Gastroesophageal sphincter (tissue), 4 donors: ENCODE measurements at places on chromosomes 3 and 15.

DNA sequence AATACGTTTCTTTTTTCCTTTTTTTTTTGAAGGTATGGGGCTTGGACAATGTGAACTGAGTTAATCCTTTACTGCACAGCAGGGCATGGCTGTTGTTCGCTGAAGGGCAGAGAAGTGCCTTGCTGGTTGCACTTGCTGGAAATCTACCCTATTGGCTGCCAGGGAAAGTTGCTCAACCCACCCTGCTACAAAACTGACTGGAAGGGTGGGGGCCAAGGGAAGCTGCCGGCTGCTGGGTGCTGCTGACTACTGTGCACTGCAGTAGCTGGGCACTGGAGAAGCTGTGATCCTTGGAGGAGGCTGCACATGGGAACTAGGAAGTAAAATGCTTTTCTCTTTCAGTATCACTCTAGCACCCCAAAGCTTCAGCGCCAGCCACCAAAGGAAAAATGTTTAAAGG is 70.5 kb downstream of the ETV5 start:
- no peaks in the 10 kb centered on the region for H3K36me3 ChIP-seq
- no peak for ATAC-seq
- H3K4me3 ChIP-seq: no peak overlapping the region
- peaks cover 8% of the 10 kb centered on the region for H3K27me3 ChIP-seq
- no peak overlapping the region for H3K27ac ChIP-seq

DNA sequence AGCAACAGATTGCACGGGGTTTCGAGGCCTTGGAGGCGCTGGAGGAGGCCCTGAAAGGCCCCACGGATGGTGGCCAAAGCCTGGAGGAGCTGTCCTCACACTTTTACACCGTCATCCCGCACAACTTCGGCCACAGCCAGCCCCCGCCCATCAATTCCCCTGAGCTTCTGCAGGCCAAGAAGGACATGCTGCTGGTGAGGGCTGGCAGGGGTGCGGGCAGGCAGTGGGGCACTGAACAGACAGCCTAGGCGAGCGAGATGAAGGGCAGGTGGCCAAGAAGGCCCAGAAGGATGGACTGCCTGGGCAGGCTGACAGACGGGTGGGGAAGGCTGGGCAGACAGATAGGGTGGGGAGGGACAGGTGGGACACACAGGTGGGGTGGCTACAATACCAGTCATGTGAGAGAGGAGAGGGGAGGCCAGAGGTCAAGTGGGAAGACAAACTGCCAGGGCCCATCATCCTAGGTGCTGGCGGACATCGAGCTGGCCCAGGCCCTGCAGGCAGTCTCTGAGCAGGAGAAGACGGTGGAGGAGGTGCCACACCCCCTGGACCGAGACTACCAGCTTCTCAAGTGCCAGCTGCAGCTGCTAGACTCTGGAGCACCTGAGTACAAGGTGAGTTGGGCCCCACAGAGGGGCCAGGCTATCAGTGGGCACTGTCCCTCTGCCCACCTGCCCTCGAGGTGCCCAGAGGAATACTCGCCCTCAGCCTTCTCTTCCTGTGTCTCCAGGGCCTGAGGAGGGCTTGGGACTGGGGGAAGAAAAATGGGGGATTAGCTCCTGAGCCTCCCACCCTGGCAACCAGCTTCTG is 3.1 kb downstream of the PARP3 start:
- no peaks in the 10 kb centered on the region for H3K27me3 ChIP-seq
- no peak for ATAC-seq
- H3K4me3 ChIP-seq: no peak overlapping the region

GRCh38 chr15:44066211-44066827 is 128.8 kb downstream of the FRMD5 start:
- H3K4me3 ChIP-seq: no peak overlapping the region
- no peak overlapping the region for H3K27ac ChIP-seq
- H3K27me3 ChIP-seq: no peaks in the 10 kb centered on the region
- no peaks in the 10 kb centered on the region for H3K4me1 ChIP-seq

DNA sequence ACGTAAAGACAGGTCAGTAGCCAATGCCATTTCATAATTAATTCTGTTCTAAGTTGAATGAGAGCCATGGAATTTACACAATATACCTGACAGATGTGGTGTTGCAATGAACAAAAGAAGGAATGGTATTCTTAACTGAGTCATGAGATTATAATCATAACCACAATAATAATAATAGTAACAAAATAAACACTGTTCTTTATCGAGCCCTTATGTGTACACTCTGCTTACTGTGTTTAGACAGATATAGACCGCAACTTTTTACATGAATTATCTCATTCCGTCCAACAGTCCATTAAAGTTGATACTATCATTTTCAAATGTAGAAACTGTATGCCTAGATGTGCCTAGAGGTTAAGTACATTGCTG is 28.2 kb upstream of the SCAANT1 start:
- H3K36me3 ChIP-seq: no peaks in the 10 kb centered on the region
- no peak overlapping the region for H3K4me3 ChIP-seq
- no peak overlapping the region for H3K27ac ChIP-seq
- no peak for ATAC-seq
- no peaks in the 10 kb centered on the region for H3K27me3 ChIP-seq
- H3K4me1 ChIP-seq: no peaks in the 10 kb centered on the region

GRCh38 chr3:12990306-12990705 is 82.9 kb downstream of the IQSEC1 start:
- peak overlapping the region; percentile 58 for H3K27ac ChIP-seq
- peaks cover 43% of the 10 kb centered on the region for H3K4me1 ChIP-seq
- no peak for ATAC-seq
- no peak overlapping the region for H3K4me3 ChIP-seq
- H3K36me3 ChIP-seq: no peaks in the 10 kb centered on the region

DNA sequence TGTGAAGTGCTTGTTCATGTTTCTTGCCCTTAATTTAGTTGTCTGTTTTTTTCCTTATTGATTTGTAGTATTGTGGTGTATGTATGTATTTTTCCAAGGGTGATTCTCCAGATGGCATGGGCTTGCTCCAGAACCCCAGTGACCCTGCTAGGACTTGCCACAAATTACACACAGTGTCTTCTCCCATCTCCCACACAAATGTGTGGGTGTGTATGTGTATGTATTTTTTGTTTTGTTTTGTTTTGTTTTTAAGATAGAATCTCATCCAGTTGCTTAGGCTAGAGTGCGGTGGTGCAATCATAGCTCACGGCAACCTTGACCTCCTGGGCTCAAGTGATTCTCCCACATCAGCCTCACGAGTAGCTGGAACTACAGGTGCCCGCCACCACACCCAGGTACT is 36.2 kb upstream of the ARID3B start:
- H3K27ac ChIP-seq: no peak overlapping the region
- no peak overlapping the region for H3K4me3 ChIP-seq
- H3K4me1 ChIP-seq: no peaks in the 10 kb centered on the region
- no peaks in the 10 kb centered on the region for H3K27me3 ChIP-seq
